ENCODE measurements at places on chromosomes 13 and 19. TPM values are rescaled to one million over a fixed set of nuclear protein-coding genes. Genes with fewer than 3 reads are reported as not detected.

DNA sequence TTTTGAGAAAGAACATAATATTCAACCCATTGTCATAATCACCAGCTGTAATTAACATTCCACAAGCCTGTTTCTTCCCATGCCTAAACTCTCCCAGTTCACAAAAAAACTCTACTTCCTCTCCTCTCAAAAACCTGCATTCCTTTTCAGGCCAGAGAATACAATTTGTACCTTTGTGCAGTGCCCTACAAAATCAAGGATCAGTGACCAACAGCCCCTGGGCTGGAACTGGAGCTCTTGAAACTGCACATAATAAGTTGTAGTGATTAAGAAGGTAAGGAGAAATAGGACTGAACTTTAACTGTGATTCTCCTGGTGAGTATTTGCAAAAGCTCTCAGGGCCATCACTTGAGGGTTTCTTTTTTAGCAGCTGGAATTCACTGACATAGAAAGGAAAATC is 472.7 kb downstream of the RFC3 start:
- DNase-seq, result peak; percentile 76

Gene UBE2L5
- total RNA-seq, result not detected

DNA sequence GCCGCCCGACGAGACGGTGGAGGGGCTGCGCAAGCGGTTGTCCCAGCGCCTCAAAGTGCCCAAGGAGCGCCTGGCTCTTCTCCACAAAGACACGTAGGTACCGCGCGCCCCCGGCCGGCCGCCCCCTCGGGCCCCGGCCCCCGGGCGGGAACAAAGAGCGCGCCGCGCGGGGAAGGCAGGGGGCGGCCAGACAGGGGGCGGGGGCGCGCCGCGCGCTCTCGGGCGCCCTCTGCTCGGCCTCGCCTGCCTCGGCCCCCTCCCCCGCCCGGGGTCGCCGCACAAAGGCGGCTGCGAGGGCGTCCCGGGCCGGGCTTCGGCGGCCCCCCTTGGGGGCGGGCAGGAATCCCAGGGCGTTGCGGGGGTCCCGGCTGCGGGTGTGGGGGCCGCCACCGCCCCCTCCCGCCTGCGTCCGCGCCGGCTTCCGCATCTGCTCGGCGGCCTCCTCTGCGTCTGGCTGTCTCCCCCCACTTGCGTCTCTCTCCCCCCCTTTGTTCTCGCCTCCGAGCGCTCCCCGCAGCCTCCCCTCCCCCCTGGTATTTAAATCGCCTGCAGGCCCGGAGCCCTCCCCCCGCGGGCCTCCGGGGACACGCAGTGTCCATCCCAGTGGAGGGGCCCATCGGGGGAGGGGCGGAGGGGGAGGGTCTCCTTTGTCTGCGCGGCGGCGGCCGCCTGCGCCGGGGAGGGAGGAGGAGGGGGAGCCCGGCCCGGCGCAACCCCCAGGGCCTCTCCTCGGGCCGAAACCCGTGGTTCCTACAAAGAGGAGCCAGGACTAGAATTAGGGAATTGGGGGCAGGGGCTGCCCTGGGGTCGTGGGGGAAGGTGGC is 2.3 kb downstream of the MIDN start:
- DNase-seq, result no peak

Gene IGFL1
- not detected for total RNA-seq

DNA sequence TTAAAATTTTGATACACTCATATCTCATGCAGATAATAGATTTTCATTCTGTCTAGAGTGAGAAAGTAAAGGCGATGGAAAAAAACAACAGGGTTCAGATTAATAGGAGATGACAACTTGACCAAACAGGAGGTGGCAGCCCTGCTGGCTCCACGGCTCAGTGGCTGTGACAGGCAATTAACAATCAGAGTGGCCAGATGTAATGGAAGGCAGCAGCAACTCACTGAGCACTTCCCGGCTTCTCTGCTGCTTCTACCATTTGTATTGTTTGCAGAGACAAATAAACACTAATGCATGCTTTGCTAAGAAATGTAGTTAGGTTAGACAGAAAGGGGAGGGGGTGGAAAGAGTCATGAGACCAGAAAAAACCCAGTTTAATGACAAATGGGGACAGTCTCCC is 473.0 kb upstream of the SLC10A2 start:
- peak; percentile 31 for DNase-seq

- DNase-seq, result no peak
These were observed 324.0 kb downstream of the FOXO1 start for GRCh38 chr13:40342461-40342860.

Gene PLVAP
- total RNA-seq, result 0.52 TPM

DNA sequence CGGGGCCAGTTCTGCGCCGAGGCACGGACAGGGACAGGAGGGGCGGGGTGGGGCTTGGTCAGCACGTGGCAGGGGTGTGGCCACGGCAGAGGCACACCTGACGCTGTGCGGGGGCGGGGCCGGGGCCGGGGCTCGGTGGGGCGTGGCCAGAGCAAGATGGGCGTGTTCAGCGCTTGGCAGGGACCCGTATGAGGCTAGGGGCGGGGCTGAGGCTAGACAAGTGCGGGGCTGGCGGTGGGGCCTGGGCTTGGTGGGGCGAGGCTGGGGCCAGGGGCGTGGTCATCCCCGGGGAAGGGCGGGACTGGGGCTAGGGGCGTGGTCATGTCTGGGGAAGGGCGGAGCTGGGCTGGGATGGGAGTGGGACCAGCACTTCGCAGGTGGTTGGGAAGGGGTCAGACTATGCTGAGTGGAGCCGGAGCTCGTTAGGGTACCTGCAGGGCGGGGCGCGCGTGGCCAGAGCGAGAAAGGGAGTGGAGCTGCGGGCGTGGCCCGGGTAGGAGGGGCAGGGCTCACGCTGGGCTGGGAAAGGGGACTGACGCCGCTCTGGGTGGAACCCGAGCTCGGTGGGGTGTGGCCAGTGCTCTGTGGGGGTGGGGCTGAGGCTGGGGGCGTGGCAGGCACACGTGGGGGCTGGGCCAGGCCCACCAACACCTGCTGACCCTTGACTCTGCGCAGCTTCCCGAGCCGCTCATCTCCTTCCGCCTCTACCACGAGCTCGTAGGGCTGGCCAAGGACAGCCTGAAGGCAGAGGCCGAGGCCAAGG is 12.8 kb downstream of the POLR2E start:
- peak; percentile 57 for DNase-seq

Gene KCNC3
- total RNA-seq, result 6.5 TPM

DNA sequence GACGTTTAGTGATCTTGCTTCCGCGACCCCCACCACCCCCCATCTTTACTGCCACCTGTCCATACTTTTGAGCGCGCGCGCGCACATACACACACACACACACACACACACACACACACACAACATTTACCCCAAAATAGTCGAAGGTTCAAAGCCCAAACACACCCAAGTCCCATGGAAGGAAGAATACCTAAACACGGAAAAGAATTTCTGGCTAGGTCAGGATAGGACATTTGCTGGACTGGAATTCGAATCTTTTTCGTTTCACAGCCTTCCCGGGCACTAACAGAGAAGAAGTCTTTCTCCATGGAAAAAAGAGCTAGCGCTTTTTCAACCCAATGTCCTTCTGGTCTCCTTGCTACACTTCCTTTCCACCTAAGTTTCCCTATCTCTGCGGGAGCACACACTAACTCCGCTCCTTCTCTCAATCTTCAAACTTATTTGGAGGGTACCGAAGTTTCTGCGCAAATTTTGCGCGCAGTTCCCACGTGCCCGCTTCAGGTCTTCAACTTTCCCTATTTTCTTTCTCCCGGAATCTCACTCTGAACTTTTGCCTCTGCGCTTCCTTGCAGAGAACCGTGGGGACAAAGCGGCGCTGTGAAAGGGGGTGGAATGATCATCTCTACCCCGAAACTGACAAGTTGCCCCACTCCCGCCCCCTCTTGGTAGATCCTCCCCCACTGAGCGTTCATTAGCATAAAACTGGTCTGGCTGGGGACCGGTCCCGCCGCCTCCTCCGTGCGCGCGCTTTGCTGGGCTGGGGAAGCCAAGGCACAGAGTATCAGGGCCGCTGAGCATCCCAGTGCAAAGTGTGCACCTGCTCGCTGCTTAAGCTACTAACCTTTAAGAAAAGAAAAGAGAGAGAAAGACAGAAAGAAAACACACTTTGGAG is 2.7 kb downstream of the DACH1 start:
- DNase-seq, result no peak

DNA sequence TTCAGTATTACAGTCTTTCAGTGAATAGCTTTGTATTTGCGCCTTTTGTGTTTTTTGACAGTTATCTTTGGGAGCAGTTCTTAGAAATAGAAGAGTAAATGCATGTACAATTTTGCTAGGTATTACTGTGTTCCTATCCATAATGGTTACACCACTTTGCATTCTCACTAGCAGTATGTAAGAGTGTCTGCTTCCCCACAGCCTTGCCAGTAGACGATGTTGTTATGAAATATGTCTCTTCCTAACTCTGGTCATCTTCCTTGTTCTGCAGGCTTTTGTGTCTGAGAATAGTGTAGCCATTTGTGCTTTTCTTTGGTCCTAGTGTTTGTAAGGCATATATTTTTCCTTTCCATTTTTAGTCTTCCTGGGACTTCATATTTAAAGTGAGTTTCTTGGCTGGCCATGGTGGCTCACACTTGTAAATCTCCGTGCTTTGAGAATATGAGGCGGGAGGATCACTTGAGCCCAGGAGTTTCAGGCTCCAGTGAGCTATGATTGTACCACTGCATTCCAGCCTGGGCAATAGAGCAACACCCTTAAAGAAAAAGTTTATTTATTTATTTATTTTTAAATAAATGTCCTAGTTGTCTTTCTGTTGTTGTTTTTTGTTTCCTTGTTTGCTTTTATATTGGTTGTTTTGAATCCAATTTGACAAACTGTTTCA is 140.3 kb downstream of the PDS5B start:
- no peak for DNase-seq

- peak; percentile 11 for DNase-seq
These were observed 1718.7 kb downstream of the EFNB2 start for GRCh38 chr13:104816726-104817125.

GRCh38 chr13:109782066-109782822 is 4.1 kb downstream of the IRS2 start:
- no peak for DNase-seq

GRCh38 chr13:77022341-77022740 is 4.6 kb downstream of the FBXL3 start:
- no peak for DNase-seq

DNA sequence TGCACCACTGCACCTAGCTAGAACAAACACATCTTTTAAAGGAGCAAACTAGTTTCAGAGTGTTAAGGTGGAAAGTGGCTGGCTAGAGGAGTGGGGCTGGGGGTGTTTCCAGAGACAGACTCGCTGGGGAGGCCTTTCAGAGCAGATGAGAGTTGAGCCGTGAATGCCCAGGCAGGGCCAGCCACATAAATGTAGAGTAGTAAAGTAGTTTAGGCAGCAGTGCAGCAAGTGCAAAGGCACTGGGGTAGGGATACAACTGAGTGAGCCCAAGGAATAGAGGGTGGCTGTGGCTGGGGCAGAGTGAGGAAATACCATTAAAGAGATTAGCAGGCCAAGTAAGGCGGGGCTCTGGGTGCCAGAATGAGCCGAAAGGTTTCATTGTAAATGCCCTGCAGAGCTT is 72.0 kb downstream of the ALOX5AP start:
- DNase-seq, result no peak

Gene ZIC2
- not detected for total RNA-seq

DNA sequence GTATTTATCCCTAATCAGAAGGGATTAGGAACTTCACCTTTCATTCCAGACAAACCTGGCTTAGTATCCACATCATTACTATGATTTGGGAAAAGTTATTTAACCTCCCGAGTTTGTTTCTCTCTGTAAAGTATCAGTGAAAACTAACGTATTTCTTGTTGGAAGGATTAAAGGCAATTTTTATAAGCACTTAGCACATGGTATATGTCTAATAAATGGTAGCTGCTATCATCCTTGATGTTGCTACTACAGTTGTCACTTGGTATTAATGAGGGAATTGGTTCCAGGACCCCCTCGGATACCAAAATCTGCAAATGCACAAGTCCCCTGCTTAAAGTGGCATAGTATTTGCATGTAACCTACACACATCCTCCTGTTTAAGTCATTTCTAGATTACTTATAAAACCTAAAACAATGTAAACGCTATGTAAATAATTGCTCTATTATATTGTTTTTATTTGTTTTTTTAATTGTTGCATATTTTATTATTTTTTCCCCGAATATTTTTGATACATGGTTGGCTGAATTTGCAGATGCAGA is 42.7 kb upstream of the FAM124A start:
- no peak for DNase-seq

DNA sequence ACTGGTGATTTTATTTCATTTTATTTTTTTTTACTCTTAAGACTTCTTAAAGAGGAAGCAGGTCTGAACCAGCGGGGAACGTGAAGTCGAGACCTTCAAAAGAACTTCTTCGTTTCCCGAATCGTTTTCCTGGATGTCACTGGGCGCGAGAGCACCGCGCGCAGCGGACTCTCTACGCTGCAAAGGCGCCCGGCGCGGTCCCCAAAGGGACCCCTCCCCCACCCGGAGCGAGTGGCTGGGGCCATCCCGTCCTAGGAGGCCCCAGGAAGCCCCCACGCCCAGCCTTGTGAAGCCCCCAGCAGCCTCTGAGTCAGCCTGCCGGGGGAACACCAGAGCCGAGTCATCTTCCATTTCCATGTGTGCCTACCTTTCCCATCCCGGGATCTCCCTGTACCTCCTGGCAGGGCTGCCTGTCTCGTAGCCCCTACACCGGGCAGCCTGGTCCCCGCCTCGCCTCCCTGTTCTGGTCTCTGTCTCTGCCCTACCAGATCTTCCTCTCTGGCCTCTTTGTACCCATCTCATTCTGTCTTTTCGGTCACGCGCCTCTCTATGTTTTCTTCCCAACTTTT is 608 bp downstream of the CD70 start:
- no peak for DNase-seq

Gene SIGLEC9
- not detected for total RNA-seq

DNA sequence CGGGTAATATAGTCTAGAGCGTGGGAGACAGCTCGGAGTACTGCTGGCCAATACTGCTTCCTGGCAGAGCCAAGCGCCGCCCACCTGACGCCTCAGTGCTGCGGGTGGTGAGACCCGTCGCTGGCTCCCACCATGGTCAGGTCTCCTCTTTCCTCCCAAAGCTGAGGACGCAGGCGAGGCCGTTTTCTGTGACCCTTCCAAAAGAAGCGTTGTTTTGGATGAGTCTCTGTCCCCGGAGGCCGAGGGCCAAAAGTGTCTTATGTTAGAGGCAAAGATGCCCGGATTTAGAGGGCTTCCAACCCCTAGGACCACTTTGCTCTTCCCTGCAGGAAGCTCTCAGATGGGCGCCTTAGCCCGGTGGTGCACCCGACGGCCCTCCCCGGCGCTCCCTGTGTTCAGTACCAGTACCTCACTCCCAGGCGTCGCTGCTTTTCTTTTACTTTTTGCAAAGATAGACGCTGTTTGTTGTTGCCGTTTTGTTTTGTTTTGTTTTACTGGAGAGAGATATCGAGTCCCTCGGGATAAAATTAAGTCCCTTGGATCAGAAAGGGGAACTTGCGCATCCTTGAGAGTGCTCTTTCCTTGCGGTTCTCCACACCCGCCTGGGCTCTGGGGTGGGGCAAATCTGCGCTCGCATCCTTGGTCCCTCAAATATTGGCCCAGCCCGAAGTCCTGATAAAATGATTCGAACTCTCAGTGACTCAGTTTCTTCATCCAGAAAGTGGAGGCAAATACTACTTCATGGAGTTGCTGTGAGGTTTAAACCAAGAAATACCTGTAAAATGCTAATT is 7.0 kb downstream of the PDX1 start:
- no peak for DNase-seq

All from renal cortical epithelial cell (primary cell).